ENCODE measurements at places on chromosomes 5 and 9.

DNA sequence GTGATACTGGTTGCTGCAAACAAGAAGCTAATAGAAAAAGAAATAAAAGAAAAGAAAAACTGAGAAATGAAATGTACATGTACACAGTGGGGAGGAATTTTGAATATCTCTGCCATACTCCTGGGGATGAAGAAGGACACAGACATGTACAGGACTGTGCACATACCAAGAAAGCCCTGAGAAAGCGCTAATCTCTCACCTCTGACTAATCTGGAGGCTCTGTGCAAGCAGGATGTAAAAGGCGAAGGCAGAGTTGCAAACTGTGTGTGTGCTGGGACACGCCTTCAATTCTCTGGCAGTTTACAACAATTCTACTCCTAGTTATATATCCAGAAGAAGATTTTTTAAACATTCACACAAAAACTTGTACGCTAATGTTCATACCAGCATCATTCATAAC lies 211.4 kb downstream of the KIAA0825 start:
- no peak for DNase-seq

GRCh38 chr9:137205126-137206069 lies at the start of the genes NDOR1 and TMEM203:
NDOR1 (plus strand) TSS chr9:137205700; CDS start chr9:137205778, 78 bp downstream.
TMEM203 (minus strand) TSS chr9:137205648; CDS start chr9:137205414, 234 bp downstream.
- DNase-seq: no peak

GRCh38 chr9:36485647-36486328 lies 85.7 kb upstream of the RNF38 start:
- no peak for DNase-seq

DNA sequence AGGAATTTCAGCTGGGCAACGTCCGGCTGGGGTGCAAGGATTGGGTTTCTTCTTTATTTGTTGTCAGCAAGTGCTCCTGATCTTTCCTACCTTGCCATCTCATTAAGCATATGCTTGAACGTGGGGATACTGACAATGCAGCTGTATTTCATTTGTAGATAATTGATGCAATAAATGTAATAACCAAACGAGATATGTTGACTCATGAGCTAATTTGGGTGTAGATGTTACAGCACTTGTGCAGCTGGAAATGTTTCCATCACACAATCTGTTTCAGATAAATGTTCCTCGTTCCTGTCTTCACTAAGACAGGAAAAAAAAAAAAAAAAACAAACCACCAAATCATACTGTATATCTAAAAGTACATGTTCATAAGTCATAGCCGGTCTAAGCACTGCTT lies 123.8 kb downstream of the DMRT2 start:
- peak; percentile 25 for DNase-seq

- no peak for DNase-seq
Observed at GRCh38 chr5:132444841-132445639, 45.5 kb downstream of the IRF1 start.

DNA sequence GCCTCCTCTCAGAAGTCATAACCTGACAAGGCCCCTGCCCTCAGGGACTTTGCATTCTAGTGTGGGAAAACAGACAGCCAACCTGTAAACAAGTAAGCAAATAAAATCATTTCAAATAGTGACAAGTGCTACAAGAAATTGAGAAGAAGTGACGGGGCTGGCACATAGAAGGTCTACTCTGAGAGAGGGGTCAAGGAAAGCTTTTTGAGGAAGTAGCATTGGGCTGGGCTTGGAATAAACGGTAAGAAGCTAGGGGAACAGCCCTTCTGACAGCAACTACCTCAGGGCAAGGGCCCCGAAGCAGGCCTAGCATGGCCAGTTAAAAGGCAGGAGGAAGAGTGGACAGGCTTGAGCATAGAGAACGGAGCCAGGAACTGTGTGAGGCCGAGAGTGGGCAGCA lies 4.8 kb upstream of the SLC2A8 start:
- no peak for DNase-seq

- peak; percentile 84 for DNase-seq
Observed at GRCh38 chr5:10474521-10475075, 32.9 kb downstream of the ROPN1L start.

DNA sequence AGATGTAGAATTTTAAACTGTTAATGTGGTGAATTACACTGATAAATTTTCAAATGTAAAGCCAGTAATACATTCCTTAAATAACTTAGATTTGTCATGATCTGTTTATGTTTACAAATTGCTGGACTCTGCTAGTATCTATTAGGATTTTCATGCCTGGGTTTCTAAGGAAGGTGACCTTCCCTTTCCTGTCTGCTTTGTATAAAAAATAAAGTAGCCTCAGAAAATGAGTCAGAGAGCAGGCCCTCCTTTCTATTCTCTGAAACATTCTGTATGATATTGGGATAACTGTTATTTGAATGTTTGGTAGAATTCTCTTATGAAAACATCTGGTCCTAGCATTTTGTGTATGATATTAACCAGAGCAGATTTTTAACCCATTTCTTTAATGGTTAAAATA lies 255.3 kb downstream of the SYK start:
- no peak for DNase-seq

GRCh38 chr5:20347334-20347733 lies 359.3 kb upstream of the CDH18 start:
- DNase-seq: no peak

DNA sequence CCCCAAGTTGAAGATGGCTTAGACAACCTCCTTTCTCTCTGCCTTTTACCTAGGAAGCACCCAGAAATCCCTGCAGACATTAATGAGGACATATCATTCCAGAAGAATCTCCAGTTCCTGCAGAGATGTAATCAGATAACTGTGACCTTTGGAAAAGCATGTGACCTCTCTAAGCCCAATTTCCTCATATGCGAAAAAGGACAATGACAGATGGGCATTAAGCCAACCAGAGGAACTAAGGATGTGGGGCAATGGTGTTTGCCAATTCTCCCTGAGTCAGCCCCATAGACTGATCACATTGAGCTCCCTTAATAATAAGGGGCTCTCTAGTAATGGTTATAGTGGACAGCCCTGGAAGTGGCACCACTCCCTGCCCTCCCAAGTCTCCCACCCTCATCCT lies 10.1 kb upstream of the FOXI1 start:
- no peak for DNase-seq

GRCh38 chr5:112253478-112254250 lies 165.4 kb downstream of the EPB41L4A start:
- DNase-seq: peak; percentile 5

DNA sequence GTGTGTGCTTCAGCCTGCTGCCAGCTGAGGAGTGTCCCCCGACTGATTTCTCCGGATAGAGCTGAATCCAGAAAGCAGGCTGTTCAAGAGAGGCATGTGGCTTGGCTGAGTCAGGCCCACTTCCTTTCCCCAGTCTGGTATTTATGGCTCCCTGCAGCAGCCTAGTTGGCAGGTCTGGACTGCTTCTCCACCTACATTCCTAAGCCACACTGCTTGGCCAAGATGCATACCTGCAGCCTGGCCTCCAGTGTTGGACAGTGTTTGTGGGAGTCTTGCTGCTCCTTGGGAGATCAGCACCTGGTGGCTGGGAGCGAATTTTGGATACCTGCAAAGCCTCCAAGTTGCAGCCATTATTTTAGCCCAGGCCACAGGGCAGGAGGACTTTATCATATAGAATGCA lies 670.8 kb downstream of the ACTL7B start:
- DNase-seq: no peak

DNA sequence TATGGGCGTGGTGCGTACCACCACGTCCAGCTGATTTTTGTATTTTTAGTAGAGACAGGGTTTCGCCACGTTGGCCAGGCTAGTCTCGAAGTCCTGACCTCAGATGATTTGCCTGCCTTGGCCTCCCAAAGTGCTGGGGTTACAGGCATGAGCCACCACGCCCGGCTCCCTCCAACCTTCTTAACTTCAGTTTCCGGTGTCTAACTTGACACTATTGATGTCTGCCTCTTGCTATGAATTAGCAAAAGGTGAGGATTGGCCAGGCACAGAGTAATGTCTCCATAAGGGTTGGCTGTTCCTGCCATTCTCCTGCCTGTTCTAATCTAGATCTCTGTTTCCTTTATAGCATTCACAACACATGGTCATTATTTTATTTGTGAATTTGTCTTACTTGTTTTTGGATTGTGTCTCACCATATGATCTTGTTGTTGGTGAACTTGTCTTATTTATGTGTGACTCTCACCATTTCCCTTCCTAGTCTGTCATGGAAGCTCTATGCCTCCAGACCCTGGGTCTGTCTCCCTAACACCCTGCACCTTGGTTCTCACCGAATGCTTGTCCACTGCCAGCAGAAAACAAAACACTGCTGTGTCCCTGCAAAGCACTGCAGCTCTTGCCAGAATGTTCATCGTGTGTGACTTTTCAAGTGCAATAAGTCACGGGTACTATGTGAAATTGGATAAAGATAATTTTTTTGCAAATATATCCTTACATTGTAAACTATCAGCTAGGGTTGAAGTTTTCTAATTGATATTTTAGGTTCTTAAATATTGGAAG lies 26.0 kb downstream of the BASP1 start:
- DNase-seq: no peak

DNA sequence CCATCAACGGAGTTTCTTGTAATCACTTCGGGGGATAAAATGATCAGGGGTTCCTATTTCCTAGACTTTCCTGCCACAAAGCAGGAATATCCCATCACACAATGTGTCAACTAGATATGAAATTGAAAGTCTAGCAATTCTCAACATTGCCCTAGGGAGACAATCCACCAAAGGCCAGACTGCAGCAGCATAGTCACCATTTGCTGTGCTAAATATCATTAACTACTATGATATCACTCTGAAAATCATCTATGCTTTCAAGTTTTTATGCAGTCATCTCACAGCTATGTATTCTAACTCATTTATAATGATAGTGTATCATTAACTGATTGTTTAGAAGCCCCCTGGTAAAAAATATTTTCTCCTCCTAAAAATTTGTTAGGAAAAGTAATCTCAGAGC lies 342.6 kb upstream of the CDH6 start:
- DNase-seq: no peak

DNA sequence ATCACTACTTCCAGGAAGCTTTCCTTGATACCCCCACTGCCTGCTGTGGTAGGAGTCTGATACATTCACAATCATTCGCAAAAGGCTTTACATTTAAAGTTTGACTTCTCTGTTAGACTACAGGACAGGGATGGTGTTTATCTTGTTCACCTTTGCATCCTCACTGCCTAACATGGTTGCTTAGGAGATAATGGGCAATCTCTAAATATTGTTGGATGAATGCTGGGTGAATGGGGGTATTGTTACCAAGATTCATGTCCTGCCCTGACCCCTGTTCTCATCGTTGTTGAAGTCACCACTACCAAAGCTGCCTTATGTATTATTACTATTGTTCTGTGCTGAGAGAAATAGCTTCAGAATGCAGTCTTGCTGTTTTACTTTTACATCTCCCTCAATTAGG lies 7.7 kb upstream of the TMEFF1 start:
- DNase-seq: no peak

GRCh38 chr9:71465392-71465791 lies 302.9 kb downstream of the CEMIP2 start:
- no peak for DNase-seq

DNA sequence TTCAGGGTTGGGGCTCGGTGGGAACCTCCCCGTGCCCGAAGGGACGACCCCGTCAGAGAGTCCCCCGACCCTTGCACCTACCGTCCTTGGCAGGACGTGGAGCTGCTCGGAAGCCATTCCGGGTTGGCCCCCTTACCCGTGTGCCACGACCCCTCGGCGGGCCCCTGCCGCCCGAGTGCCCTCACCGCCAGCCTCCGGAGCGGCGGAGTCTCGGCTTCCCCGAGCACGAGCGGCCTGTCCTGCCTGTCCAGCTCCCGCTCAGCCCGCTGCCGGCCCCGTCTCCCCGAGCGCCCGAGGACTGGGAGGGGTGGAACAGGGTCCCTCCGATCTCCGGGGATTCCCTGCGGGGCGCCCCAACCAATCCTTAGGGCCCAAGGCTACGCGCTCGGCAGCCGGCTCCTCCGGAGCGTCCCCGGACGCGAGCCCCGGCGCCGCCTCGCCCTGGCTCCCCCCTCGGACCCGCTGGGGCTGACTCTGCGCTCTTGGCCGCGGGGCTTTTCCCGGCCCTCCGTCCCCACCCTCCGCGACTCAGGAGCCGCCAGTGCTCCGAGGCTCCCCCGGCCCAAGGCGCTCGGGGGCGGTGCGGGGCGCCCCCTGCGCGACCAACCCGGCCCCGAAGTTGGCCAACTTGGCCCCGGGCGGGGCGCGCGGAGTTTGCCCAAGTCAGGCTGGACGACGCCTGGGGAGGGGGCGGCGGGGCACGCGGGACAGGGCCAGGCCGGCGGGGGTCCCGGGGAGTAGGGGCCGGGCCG lies 654 bp downstream of the ADAMTS2 start:
- DNase-seq: no peak

- no peak for DNase-seq
Observed at GRCh38 chr5:538271-538771, 14.1 kb upstream of the SLC9A3 start.

DNA sequence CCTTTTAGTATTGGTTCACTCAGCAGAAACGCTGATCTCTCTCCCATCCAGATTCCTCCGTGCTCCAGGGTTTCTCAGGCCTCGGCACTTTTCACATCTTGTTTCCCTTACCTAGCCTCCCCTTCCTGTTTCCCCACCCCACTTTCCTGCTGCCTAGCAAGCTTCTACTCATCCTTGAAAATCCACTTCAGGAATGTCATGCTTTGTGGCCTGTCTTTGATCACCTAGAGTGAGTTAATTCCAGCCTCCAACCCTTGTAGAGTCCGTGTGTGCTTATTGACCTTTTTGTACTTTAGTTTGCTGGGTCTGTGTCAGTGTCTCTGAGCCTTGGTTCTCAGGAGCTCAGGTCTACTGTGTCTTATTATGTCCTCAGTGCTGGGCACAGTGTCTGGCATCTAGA lies 116.6 kb downstream of the AOPEP start:
- no peak for DNase-seq

DNA sequence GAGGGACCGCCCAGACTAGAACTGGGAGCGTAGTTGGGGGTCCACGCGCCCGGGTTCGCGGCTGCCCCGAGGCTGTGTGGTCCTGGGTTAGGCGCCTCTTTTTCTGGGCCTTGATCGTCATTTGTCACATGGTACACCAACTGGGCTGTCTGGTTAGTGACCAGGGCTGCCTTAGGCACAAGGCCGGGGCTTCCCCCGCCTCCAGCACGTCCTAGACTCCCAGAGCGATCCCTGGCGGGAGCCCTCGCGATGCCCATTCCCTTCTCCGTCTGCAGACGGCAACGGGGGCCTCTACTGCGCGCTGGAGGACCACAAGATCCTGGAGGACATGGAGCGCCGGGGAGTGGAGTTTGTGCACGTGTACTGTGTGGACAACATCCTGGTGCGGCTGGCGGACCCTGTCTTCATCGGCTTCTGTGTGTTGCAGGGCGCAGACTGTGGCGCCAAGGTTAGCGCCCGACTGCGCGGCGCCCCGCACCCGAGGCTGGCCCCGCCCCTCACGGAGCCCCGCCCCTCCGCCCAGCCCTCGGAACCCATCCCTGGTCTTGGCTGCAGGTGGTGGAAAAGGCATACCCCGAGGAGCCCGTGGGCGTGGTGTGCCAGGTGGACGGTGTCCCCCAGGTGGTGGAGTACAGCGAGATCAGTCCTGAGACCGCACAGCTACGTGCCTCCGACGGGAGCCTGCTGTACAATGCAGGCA lies 1.5 kb downstream of the UAP1L1 start:
- DNase-seq: no peak

DNA sequence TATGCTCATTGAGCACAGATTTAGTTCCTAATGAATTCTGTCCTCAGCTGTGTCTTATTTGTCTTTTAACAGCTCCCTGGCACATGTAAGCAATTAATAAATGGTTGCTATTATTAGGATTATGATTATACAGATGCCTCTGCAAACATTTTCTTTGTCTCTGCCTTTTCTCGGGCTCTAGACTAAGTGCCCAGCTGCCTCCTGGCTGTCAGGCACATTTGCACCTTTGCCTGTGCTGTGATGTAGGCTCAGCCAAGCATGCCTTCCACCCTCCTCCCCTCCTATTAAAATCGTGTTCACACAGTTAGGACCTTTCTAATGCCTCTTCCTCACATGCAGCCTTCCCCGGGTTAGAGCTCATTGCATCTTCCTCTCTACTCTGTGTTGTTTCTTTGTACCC lies 25.7 kb downstream of the NPR3 start:
- DNase-seq: no peak

All from BJ (cell line).